ENCODE measurements at places on chromosomes 7 and 10.

- no peak for DNase-seq
- no peaks in the 10 kb centered on the region for H3K27me3 ChIP-seq
- no peak overlapping the region for H3K27ac ChIP-seq
- H3K4me1 ChIP-seq, result no peaks in the 10 kb centered on the region
- no peak overlapping the region for H3K4me3 ChIP-seq
Measured at GRCh38 chr7:124076841-124077240, 44.0 kb upstream of the TMEM229A start.

DNA sequence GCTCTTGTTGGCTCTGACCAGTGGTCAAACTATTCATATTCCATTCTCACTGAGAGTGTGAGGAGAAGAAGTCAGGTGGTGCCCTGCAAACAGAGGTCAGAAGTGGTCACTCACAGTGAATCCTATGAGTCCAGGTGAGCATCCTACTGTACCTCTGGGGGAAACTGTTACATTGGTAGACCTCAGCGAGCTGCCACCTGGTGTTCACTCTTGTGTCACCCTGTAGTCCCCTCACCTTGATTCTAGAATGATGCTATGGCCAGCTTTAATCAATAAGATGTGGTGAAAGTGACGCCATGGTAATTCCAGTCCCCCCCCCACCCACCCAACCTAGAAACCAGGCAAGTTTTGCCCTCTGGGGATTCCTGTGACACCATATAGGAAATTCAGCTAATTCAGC is 1.2 kb upstream of the AMPH start:
- no peak for DNase-seq
- H3K27me3 ChIP-seq, result no peaks in the 10 kb centered on the region
- H3K4me1 ChIP-seq, result peaks cover 13% of the 10 kb centered on the region
- no peaks in the 10 kb centered on the region for H3K36me3 ChIP-seq
- H3K4me3 ChIP-seq, result no peak overlapping the region
- H3K27ac ChIP-seq, result no peak overlapping the region

DNA sequence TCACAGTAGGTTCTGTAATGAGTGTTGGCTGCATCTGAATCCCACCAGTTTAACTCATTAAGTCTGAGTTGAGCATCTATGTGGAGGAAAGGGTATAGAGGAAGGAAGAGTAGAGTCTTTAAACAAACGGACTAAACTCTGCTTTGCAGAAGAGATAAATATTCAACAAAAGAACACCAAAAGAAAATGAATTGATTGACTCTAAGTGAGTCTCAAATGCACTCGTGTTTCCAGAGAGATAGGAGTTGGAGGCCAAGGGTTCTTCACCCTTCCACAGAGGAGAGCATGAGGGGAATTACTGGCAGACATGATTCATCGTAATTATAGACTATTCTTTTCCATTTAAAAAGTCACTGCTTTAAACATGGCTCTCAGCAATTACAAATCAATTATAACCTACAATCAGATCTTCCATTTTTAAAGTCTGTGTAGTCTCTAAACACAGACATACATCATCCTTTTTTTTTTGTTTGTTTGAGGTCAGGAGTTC is 56.3 kb downstream of the PLPP4 start:
- H3K27me3 ChIP-seq, result no peaks in the 10 kb centered on the region
- H3K4me3 ChIP-seq, result no peak overlapping the region
- H3K27ac ChIP-seq, result no peak overlapping the region
- H3K4me1 ChIP-seq, result no peaks in the 10 kb centered on the region
- no peaks in the 10 kb centered on the region for H3K36me3 ChIP-seq
- no peak for DNase-seq

GRCh38 chr7:131943646-131944045 is 387.2 kb upstream of the PODXL start:
- no peak overlapping the region for H3K4me3 ChIP-seq
- H3K36me3 ChIP-seq, result no peaks in the 10 kb centered on the region
- H3K27ac ChIP-seq, result no peak overlapping the region
- no peak for DNase-seq

- no peaks in the 10 kb centered on the region for H3K27me3 ChIP-seq
- peak; percentile 81 for DNase-seq
- no peaks in the 10 kb centered on the region for H3K36me3 ChIP-seq
- H3K4me3 ChIP-seq, result peak overlapping the region; percentile 37
- peaks cover 34% of the 10 kb centered on the region for H3K4me1 ChIP-seq
Measured at GRCh38 chr7:73899731-73900142, 38.8 kb downstream of the TMEM270 start.

- no peak overlapping the region for H3K4me3 ChIP-seq
- H3K27ac ChIP-seq, result no peak overlapping the region
- no peak for DNase-seq
- H3K27me3 ChIP-seq, result no peaks in the 10 kb centered on the region
Measured at GRCh38 chr10:11424456-11425295, 186.8 kb downstream of the USP6NL start.

- no peaks in the 10 kb centered on the region for H3K4me1 ChIP-seq
- H3K36me3 ChIP-seq, result peaks cover 8% of the 10 kb centered on the region
- H3K27ac ChIP-seq, result no peak overlapping the region
- no peak for DNase-seq
Measured at GRCh38 chr7:2261611-2262010, 19.6 kb downstream of the NUDT1 start.

DNA sequence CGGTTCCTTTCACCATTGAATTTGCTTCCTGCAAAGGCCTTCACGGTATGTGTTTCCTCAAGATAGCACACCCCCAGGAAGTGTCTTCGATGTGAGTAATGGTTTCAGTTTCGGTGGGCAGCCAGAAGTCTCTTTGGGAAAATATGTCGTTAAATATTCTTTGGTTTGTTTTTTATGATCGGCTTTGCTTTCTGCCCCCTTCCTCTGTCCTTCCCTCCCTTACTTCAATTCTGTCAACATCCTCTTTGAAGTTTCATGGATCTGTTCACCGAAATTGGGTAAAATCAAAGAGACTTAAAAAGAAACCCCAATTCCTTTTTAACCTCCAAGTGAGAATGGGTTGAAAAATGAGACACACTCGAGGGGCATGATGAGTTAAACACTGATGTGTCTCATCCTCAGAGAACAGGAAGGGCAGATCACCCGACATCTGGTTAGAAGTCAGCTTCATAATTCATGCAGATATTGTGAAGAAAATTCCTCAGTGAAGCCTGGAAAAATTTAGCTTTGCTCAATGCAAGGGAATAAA is 170.8 kb upstream of the HABP2 start:
- no peak for DNase-seq
- peak overlapping the region; percentile 57 for H3K4me3 ChIP-seq
- H3K27ac ChIP-seq, result no peak overlapping the region
- H3K36me3 ChIP-seq, result no peaks in the 10 kb centered on the region
- H3K4me1 ChIP-seq, result peaks cover 38% of the 10 kb centered on the region

GRCh38 chr10:78853864-78854263 is 214.9 kb upstream of the ZMIZ1 start:
- no peak for DNase-seq
- no peak overlapping the region for H3K27ac ChIP-seq
- no peaks in the 10 kb centered on the region for H3K27me3 ChIP-seq

DNA sequence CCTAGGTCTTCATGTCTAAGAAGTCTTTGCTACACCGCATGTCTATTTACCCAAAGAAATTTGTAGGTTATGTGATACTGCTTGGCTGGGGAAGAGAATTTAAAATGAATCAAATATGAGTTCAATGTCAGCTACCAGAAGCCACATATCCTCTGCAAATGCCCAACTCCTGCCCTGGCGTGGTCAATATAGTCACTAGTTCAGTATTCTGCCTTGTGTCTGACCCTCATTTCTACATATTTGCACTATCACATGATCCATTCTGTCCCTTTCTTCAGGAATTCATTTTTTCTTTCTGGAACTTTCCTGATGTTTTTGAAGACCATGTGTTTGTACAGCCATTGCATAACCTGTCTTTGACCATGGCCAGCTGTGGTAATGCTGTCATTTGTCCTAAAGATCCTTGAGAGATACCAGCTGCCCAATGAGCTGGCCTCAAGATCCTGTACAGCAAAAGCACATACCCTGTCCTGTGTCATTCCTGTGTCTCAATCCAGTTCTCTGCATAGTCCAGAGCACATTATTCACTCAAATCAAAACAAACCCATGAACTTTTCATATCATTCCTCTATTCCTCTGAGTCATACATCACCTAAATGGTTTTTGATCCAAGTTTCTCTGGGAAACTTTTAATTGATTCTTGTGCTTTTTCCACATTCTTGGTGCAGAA is 524.5 kb downstream of the PARD3 start:
- H3K27me3 ChIP-seq, result no peaks in the 10 kb centered on the region
- H3K36me3 ChIP-seq, result no peaks in the 10 kb centered on the region
- peaks cover 7% of the 10 kb centered on the region for H3K4me1 ChIP-seq
- H3K4me3 ChIP-seq, result no peak overlapping the region
- peak; percentile 26 for DNase-seq
- no peak overlapping the region for H3K27ac ChIP-seq

GRCh38 chr7:144818511-144818910 is 17.3 kb downstream of the TPK1 start:
- no peak overlapping the region for H3K4me3 ChIP-seq
- no peak for DNase-seq
- H3K36me3 ChIP-seq, result no peaks in the 10 kb centered on the region
- H3K27ac ChIP-seq, result no peak overlapping the region
- H3K27me3 ChIP-seq, result no peaks in the 10 kb centered on the region

- H3K4me1 ChIP-seq, result peaks cover 20% of the 10 kb centered on the region
- no peak for DNase-seq
- no peaks in the 10 kb centered on the region for H3K27me3 ChIP-seq
- H3K4me3 ChIP-seq, result peak overlapping the region; percentile 37
Measured at GRCh38 chr7:80870813-80871212, 48.0 kb downstream of the SEMA3C start.

DNA sequence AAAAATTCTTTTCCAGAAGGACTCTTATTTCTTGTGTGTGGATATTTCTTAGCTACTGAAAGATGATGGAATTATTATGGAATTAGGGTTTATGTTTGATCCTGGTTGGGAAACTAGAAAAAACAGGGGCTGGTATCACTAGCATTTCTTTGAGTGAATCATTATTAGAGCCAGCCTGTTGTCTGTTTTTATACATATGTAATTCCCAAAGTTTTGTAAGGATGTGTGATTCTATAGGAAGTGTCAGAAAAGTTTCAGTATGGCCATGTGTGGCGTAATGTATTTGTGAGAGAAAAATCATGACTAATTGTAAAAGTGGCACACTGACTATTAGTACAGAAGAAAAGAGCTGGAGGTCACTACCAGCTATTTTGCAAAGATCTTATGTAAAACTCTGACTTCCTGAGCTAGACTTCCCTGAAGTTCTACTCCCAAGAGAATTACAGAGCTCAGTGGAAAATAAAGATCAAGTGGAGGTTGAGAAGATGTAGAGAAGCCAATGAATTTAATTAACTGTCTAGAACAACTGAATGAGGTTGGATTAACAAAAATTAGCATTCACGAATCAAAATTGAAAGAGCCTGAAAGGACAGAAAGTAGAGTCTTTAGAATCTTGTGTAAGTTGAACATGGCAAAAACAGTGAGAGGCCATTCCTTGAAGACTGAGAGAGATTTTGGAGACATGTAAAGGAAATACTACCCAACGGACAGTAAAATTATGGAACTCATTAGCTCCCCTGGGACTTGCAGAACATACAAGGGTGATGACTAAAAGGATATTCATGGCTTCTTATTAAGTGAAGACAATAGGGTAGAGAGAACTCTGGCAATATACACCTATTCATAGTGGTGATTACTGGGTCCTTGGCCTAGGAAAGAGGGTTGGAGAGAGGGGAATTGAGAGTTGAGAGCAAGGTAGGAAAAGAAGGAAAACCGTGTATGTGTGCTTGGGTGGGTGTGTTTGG is 12.5 kb downstream of the ZNF365 start:
- peaks cover 4% of the 10 kb centered on the region for H3K36me3 ChIP-seq
- H3K4me3 ChIP-seq, result no peak overlapping the region
- no peaks in the 10 kb centered on the region for H3K27me3 ChIP-seq
- no peaks in the 10 kb centered on the region for H3K4me1 ChIP-seq
